Right lobe of liver (tissue), 6 donors: ENCODE measurements at places on chromosomes 2 and 18. TPM values are rescaled to one million over a fixed set of nuclear protein-coding genes. Genes with fewer than 3 reads are reported as not detected.

- DNase-seq: no peak
These were observed 280.1 kb upstream of the SALL3 start for GRCh38 chr18:78699499-78699898.

- DNase-seq: no peak
These were observed 108.7 kb upstream of the ATL2 start for GRCh38 chr2:38485734-38486133.

GRCh38 chr2:85975581-85975980 is 86.8 kb upstream of the ST3GAL5 start:
- no peak for DNase-seq

- DNase-seq: no peak
These were observed 13.1 kb upstream of the ACTR3 start for GRCh38 chr2:113876503-113877387.

GRCh38 chr18:36034299-36034895 is 33.0 kb downstream of the RPRD1A start:
- DNase-seq: no peak

DNA sequence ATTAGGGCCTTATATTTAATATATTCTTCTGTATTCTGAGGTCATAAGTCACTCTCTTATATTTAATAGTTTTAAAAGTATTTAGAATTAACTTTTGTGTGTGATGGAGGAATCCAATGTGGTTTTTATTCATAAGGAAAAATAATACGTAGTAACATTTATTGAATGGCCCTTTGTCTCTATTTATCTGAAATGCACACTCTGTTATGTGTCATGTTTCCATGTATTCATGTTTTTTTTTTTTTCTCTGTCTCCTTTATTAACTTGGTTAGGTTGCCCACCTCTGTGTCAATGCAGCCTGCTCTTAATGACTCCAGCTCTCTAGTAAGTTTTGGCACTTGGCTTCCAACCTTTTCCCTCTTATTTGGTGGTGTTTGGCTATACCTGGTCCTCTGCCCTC is 33.8 kb downstream of the RNF144A start:
- DNase-seq: no peak

DNA sequence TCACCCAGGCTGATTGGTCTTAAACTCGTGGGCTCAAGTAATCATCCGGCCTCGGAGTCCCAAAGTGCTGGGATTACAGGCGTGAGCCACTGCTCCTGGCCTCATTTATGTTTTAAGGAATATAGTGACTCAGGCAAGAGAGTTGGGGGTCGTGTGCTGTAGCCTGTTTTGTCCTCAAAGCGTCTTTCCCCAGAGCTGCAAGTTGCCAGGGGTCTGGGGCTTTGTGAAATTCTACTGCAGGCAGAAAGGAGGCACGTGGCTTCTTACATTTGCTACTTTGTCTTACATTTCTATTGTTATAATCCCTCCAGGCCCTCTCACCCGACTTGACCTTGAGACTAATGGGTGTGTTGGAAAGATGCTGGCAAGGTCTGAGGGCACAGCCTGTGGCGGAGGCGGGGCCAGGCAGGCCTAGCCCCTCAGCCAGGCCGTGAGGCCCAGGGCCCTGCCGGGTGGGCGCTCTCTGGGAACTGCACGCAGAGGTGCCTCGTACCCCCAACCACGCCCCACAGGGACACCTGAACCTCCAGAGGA is 85.8 kb upstream of the NDUFV2 start:
- DNase-seq: no peak

- no peak for DNase-seq
These were observed 47.0 kb downstream of the MTCL1 start for GRCh38 chr18:8752329-8752728.

DNA sequence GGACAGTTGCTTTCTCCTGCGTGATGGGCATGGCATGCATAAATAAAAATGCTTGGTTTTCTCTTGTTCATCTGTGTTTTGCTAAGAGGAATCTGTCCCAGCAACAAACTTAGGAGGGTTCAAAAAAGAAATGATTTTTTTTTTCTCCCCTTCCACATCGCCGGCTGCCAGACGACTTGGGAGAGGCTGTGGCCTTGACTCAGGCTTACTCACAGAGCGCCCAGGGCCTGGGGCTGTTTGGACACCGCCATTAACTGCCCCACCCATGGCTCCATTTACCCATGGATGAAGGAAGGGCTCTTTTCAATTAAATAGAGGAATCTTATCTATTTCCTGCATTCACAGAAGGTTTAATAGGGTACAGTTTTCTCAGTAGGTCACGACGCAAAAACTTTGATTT is 22.3 kb upstream of the SERPINB5 start:
- DNase-seq: no peak

- DNase-seq: no peak
These were observed 56.0 kb upstream of the NFU1 start for GRCh38 chr2:69493268-69493667.

DNA sequence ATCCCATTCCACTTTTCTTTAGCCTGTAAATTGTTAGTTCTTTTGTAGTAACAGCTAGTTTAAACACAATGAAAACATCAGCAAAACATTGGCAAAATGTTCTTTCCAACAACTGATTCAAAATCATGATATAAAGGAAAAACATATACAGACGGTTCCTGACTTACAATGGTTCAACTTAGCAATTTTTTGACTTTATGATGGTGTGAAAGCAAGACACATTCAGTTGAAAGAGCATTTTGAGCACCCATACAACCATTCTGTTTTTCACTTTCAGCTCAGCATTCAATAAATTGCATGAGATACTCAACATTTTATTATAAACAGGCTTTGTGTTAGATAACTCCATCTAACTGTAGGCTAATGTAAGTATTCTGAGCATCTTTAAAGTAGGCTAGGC is 185.1 kb downstream of the NOL4 start:
- DNase-seq: no peak

- no peak for DNase-seq
These were observed 257.3 kb upstream of the CXCR4 start for GRCh38 chr2:136375017-136375901.

DNA sequence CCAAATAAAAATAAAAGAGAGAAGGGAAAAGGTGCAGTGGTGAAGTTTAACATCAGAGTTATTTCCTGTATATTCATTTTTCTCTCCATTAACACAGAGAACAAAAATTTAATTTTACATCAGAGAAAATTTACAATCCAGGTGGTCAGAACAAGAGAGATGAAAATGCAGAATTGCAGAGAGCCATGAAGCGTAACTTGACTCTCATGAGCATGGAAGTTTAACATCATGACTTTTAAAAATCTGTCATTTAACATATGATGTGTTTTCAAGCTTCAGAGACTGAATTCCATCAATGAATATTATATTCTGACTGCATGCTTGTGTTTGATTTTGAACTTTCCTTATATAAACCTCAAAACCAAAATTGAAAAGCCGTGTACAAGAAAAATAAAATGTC is 79.3 kb upstream of the ZNF397 start:
- DNase-seq: no peak

- DNase-seq: no peak
These were observed 100.2 kb upstream of the CSRNP3 start for GRCh38 chr2:165369131-165369897.

DNA sequence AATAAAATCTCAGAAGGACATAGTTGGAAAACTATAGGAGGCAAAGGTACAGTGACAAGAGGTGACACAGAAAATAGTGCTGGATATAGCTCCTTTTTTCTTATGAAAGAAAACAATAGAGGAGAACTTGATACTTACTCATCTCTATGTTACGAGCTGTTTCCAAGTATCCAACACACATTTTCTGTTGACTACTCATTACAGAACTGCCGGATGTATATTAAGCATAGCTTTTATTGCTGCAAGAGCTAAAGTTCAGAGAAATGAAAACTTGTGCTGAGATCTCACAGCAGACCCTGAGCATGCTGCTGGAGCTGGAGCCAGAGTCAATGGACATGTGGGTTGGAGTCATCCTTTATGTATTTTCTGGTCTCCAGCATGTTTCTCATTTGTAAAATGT is 210.0 kb upstream of the NT5C1B start:
- DNase-seq: no peak

- no peak for DNase-seq
These were observed 123.5 kb downstream of the ATAD2B start for GRCh38 chr2:23803264-23803964.

DNA sequence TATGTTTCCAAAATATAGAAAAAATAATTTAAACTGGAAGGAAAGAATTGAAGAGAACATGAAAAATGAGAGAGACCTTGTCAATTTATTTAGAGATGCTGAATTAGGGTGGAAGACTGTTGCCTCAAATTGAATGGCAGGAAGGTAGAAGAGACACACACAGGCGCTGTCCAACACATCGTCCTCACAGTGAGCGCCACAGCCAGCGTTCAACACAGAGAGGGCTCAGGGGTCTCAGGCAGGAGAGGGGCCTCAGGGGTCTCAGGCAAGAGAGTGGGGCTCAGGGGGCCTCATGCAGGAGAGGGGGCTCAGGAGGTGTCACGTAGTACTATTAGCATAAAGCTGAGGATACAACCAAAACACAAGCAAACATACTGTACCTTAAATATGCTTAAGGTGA is 65.7 kb downstream of the TMEM18 start:
- no peak for DNase-seq

DNA sequence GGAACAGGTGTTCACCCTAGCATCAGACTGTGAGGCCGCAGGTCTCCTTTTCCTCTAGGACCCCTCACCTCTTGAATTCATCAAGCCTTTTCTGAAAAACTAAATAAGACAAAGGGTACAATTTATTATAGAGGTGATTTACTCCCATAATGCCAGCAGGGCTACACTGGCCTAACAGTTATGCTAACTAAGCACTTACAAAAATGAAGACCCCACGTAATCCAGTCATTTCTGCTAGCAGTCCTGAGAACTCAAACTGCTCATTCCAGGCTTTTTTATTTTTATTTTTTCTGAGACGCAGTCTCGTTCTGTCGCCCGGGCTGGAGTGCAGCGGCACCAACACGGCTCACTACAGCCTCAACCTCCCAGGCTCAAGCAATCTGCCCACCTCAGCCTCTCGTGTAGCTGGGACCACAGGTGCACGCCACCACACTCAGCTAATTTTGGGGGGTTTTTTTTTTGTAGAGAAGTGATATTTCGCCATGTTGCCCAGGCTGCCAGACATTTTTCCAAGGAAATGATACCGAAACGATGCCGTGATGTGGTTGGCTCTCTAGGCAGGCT is 14.2 kb downstream of the CAPG start:
- DNase-seq: no peak

- DNase-seq: no peak
These were observed at the start of gene SCN1A for GRCh38 chr2:166127217-166128155. TSS of gene SCN1A (minus strand) at chr2:166128020. CDS start at chr2:166073621, 54,399 bp downstream.

DNA sequence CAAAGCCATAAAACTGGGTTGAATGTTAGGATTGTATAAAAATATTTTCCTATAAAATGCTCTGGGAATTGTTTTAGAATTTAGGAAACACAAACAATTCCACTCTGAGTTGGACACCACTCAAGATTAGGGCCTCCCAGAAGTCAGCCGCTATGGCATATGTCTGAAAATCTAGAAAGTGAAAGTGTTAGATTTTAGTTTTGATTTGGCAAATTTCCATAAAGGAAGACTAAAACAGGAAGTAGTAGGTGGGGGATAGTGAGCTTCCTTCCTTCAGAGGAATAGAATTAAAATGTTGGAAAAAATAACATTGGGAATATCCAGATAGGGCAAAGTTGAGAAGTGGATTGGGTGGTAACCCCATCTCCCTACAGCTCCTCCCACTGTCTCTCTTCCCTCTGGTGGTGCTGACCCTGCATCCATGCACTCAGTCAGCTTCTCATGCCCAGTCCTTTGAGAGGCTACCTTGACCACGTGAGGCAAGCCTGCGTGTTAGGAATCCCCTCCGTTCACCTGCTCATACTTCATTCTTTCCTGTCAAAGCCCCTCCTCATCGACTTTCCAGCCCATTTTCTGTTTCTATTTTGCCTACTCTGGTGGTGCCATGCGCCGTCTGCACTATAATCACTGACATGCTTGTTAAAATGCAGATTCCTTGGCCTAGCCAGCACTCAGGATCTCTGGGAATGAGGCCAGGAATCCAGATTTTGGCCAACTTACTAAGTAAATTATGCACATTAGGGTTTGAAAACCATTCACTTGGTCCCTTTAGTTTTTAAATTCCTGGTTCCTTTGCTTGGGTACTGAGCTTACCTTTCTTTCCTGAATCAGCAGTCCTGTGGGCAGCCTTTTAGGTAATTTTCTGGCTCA is 83.5 kb downstream of the POLE4 start:
- DNase-seq: no peak

DNA sequence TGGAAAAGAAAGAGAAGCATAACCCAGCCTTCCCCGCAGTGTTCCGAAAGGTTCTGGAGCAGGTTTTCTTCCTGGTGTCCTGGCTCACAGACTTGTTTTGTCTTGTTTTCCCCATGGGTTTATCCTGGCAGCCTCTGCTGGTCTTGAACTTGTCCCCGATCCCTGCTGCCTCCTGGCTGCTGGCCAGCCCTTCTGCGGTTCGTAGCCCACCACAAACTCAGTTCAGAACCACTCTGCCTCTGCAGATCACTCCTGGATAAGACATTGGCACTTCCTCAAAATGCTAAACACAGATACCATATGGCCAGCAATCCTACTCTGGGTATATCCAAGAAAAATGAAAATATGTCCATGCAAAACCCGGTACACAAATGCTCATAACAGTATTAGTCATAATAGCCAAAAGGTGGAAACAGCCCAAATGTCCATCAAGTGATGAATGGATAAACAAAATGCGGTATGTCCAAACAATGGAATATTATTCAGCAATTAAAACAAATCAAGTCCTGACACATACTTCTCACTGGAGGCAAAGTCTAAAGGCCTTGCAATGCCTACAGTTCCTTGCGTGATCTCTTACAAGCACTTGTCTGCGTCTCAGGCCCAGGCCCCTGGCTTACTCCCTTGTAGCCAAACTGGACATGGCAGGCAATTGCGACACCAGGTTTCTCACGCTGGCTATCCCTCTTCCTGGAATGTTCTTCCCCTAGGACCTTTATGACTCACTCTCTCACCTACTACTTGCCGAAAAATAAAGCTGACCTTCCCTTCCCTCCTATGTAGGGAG is 28.0 kb upstream of the ARHGEF4 start:
- no peak for DNase-seq

GRCh38 chr18:53909668-53910067 is 314.8 kb downstream of the MBD2 start:
- no peak for DNase-seq

UGT1A10 gene
- 0.11 TPM for total RNA-seq

ADRA2B gene
- 3.1 TPM for total RNA-seq

SNORC gene
- 11.6 TPM for total RNA-seq

SH2D6 gene
- total RNA-seq: 3.7 TPM

DNAH6 gene
- 1.9 TPM for total RNA-seq

B4GALT6 gene
- 1.7 TPM for total RNA-seq

ABCG5 gene
- 46.1 TPM for total RNA-seq

FKBP1B gene
- total RNA-seq: 2.7 TPM

LOXL3 gene
- 2.4 TPM for total RNA-seq

POU3F3 gene
- total RNA-seq: not detected

FAM161A gene
- total RNA-seq: 1.0 TPM
